ENCODE measurements at places on chromosomes 7 and 10.

- DNase-seq, result no peak
Observed at GRCh38 chr10:26311383-26311940, 94.9 kb downstream of the GAD2 start.

GRCh38 chr7:16091701-16092310, 329.5 kb downstream of the CRPPA start:
- DNase-seq, result no peak

DNA sequence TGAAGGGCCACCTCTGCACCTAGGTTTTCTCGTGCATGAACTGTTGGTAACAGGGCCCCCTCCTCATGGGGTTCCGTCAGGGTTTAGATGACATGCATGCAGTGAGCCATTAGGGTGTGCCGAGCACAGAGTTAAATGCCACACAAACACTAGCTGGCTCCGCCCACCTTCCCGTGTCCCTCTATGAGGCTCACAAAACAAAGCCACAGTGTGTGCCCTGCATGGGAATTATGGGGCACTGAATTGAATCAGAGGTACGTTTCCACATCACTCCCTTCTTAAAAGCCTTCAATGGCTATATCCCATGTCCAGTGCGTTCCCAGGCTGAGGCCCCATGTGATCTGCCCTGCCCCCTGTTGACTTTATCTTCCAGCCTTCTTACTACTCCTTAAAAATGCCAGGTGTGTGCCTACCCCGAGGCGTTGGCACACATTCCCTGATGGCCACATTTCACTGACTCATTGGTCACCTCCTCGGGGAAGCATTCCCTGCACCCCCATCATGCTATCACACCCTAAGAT, 35.7 kb downstream of the GSDME start:
- DNase-seq, result no peak

- no peak for DNase-seq
Observed at GRCh38 chr10:130634816-130635215, 498.6 kb downstream of the GLRX3 start.

DNA sequence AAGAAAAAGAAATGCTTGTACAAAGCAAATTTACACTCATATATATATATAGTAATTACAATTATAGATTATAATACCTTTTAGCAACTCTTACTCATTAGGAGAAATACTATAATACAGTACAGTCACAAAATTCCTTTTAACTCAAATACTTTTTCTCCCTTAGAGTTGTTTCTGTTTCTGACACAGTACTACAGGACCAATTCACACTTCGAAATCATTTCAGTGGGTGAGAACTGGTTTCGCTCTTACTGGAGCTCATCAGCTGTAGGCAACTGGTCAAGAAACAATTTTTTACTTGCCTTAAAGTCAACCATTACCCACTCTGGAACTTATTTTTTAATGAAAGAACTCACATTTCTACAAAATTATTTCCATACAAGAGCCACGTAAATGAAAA, 6.0 kb downstream of the CCDC186 start:
- no peak for DNase-seq

DNA sequence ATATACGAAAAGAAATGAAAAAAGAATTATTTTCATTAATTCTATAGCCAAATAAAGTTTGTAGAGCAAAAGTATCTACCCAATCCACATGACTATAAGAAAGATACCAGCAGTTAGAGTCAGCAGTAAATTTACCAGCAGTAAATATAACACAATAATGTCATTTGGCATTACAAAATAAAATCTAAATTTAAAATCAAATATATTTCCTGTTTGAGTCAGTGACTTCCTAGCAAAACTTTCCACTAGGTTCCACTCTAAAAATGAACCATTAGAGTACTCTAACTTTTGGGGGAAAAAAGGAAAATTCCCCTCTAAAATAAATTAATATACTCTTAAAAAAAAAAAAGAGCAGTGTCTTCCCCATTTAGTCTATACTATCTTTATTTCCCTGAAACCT, 144.8 kb downstream of the CPEB3 start:
- no peak for DNase-seq

GRCh38 chr7:97104719-97105238, 12.7 kb upstream of the SDHAF3 start:
- DNase-seq, result peak; percentile 89

DNA sequence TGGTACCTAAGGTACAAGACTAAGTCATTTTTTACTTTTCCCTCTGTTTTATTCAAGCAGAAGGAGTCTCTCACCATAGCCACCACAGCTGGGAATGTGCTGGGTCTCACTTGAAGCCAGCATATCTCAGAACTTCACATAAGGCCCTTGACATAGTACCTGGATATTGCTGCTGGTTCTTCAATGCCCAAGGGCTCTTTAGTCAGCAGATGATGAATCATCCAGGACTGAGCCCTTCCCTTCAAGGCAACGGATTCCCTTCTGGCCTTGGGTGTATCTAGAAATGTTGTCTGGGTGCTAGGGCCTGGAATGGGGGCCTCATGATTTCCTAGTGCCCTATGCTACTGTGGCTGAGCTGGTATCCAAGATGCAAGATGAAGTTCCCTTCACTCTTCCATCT, 93.9 kb downstream of the ADCYAP1R1 start:
- DNase-seq, result no peak

- no peak for DNase-seq
Observed at GRCh38 chr7:25959168-25959734, 192.7 kb upstream of the NFE2L3 start.

DNA sequence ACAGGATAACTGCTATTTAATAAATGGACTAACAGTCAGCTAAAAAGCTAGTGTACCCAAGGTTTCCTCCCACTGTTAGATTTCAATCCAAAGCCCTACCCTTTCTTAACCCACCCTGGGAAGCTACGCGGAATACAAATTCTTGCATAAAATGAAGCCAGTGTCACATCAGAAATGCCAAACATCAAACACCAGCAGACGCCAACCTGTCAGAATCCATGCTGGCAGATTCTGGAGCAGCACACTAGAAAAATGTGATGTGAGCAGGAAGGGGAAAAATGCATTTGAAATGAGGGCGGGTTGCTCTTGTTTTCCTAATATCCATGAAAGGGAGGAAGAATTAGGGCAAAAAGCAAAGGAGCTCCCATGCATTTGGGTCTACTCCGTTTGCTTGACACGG, 16.1 kb upstream of the JCAD start:
- DNase-seq, result no peak

DNA sequence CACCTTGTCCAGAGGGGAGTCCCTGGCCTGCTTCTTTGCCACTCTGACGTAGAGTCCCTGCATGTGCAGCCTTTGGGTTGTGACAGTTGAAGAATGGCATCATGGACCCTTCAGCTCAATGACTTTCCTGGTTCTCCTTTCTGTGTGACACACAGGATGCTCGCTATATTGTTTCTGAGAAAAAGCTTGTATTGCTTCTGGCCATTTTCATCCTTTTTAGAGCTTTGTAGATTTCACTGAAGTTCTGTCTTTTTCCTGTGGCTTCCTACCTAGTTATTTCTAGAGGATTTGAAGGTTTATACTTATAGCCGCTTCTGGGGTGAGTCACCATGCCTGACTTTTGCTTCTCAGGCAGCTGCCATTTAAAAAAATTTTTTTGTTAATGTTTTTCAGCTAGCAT, 27.0 kb downstream of the SND1 start:
- no peak for DNase-seq

DNA sequence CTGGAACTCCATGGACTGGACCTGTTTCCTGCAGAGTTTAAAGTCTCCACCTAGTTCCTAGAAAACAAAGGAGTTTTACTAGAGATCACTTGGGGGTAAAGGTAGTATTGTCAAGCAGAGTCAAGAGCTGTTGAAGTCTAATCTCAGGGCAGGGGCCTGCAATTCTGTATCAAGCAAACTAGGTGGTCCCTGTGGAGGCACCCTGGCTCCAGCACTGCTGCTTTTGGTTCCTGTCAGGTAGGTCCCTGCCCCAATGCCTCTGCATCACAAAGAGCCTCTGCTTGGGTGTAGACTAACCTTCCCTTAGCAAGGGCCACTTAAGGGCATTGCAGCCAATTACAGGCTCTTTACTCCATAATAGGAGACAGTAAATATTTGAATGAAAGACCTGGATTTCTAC, 22.5 kb downstream of the ZSCAN25 start:
- DNase-seq, result no peak

DNA sequence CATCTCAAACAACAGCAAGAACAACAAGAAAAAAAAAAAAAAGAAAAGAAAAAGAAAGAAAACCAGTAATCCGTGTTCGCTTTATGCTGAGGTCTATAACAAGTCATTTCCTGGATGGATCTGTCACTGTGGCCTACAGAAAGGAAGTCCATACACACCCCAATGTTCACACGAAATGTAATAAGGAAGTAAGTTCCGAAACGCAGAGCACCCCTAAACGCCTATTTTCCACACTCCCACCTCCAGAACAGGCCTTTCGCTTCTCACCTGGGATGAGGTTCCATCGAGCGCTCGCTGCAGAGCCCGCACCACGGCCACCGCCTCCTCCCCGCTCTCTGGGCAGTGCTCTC, 735 bp downstream of the ZNF394 start:
- no peak for DNase-seq

DNA sequence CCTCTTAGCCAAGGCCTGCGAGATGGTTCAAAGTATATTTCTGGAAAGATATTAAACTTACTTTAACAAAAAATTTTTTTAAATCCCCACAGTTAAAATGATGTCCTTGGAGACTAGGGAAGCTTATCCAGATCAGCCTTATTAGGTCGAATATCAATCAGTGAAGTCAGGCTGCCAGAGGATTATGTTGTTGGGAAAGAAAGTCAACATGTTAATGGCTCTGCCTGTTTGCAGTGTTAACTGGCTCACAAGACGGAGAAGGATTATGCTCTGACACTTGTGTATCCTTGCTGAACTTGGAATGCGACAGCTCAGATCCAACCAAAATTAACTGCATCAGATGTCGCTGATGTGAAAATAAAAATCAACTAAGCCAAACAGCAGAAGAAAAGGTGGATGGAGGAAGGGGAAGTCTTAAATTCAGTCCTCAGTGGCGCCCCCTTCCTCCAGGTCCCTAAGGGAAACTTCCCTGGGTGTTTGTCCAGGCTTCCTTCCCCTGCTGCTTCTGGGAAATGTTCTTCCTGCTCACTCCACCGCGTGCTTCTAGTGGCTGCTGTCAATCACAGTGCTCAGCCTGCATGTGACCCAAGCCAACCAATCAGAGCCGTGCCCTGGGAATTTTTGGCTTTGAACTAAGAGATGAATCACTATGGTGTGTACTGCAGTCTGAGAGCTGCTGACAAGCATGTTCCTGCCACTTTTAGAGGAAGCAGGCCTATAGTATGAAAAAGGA, 690.4 kb upstream of the NRP1 start:
- DNase-seq, result no peak

- DNase-seq, result no peak
Observed at GRCh38 chr10:88288320-88289059, 294.6 kb downstream of the RNLS start.

DNA sequence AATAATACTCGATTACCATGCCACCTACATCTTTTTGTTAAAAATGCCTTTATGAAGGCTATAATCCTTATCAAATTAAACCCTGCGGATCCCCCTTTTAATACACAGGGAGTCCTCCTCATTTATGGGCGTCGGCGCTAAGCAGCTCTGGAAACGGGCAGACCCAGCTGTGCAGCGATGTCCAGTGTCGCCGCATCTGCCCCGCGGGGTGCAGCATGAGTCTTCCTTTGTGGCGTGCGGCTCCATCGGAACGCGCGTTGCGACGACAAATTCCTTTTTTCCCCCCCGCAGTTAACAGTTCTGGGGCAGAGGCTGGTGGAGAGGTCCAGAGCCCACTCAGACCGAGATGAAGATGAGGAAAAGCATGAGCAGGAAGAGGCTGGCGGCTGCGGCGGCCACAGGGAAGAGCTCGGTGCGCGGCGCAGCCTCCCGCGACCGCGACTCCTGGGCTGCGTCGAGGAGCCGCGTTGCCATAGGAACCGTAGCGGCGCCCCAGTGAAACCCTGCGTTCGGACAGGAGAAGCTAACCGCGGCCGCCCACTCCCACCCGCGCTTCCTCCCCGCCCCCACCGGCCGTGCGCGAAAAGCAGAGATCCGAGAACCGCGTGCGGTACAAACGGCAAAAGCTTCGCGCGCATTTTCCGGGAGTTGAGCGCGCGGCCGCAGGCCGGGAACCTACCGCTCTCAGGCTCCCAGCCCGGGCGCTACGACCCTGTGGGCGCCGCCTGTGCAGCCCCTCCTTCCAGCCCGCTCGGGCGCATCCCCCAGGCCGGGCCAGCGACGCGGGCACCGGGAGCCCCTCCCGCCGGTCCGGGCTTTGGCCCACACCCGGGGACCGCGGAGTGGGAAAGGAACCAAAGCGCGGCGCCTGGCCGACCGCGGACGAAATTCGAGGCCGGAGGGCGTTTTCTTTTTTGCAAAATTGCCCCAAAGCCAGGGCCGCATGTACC, 130.6 kb downstream of the SPAG6 start:
- DNase-seq, result peak; percentile 60

GRCh38 chr7:102320601-102321350, 34.1 kb downstream of the SH2B2 start:
- no peak for DNase-seq

DNA sequence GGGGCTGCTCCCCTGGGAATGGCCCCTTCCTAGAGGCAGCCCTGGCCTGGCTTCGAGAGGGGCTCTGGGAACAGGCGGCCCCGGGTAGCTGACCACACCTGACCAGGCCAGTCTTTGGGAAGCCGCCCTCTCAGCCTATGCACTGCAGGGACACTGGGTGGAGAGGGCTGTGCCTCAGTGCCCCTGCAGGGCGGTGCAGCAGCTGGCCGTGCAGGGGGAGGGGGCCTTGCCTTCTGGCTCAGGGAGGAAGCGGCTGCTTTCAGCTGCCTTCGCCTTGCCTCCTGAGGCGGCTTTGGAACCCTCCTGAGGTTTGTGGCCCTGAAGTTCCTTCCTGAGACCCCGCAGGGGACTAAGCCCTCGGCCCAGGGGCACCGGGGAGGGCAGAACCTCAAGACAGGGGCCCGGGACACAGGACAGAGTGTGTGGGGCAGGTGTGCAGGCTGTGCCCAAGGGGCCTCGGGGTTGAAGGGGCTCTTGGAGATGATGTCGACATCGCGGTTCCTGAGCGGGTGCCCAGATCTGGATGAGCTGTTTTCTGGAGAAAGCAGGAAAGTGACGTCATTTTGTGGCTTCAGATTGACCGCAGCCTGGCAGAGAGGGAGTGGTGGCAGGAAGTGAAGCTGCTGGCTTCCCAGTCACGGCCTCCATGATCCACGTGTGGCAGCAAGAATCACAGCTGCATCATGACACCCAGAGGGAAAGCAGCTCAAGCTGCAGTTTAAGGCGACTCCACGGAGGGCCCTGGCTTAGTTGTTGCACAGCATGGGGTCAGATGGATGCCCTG, 17.7 kb downstream of the ADAM8 start:
- DNase-seq, result peak; percentile 88

DNA sequence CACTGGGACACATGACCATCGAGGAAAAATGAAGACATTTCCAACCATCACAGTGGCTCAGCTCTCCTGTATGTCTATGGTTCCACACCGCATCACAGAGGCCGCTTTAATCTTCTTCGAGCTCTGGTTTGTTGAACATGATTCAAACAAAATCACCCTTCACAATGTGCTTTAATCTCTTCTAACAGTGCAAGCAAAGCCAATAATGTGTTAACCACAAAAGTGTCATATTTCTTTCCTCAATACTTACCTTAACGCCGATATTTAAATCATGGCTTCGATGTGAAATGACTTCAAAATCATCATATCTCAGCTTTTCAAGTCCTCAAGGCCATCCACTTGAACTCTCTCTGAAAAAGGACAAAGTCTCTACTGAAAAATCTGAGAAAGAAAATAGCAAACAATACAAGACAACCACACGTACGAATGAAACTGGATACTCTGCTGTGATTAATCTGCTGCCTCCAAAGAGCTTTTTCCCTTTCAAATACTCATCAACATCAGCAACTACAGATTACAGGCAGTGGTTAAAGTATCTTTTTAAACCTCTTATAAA, 23.0 kb upstream of the SVIL start:
- DNase-seq, result no peak

- no peak for DNase-seq
Observed at GRCh38 chr10:100021322-100021721, 11.6 kb upstream of the DNMBP start.

GRCh38 chr7:49150486-49150885, 226.1 kb downstream of the CDC14C start:
- no peak for DNase-seq

Measured in sciatic nerve (tissue), 2 donors.